ENCODE measurements at places on chromosomes 2 and 18.

DNA sequence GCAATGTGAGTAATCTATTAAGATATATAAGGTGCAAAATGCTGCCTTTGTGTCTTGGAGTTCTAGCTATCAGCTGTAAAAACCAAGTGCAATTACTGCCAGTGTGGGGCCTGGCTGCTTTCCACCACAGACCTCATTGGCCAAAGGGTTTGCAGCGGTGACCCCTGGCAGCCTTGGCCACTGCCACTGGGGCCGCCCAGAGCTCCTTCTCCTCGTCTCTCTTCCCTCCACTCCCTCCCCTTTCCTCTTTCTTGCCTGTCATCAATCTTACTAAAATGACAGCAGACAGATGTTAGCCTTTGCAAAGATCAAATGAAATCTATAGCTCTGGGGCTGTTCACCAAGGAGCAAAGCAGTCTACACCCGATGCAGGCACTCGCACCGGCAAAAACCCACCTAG lies 986.3 kb downstream of the BCL11A start:
- no peak for DNase-seq

GRCh38 chr2:119280680-119281079 lies 57.0 kb downstream of the STEAP3 start:
- no peak for DNase-seq

GRCh38 chr2:23204685-23205242 lies 180.2 kb upstream of the KLHL29 start:
- no peak for DNase-seq

DNA sequence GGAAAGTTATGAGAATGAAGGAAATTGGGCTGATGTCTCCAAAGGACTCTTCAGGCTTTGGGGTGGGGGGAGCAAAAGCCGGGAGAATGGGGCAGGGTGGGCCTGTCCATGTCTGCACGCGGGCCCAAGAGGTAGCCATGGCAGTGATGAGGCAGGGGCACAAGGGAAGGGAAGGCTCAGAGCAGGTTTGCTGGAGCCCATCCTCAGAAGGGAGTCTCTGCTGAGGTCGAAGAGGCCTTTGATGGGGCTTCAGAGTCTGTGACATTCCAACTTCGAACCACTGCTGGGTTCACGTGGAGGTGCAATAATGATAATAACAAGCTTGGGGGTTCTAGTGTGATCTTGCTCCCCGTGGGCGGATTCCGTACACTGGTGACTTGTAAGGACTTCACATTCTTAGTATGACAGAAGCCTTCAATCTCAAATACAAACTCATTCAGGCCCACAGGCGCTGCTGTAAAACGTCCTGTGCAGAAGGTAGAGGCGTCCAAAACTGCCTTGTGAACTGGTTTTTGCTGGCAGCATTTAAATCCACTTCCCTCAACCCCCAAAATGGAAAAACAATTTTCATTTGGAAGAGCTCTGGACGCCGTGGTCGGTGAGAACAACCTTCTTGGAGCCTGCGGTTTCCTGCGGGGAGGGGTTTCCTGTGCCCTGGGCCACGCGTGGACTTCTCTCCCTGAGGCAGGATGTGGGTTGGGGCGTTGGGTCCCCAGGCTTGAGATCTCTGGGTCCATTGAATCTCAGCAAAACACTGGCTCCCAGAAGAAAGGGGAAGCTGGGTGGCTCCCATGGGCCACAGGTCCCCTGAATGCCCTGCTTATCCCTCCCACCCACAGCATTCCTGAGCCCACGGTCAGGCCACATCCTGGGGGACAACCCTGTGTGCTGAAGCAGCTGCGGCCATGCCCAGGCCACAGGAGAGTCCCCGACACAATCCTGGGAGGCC lies 151.0 kb downstream of the TPO start:
- no peak for DNase-seq

DNA sequence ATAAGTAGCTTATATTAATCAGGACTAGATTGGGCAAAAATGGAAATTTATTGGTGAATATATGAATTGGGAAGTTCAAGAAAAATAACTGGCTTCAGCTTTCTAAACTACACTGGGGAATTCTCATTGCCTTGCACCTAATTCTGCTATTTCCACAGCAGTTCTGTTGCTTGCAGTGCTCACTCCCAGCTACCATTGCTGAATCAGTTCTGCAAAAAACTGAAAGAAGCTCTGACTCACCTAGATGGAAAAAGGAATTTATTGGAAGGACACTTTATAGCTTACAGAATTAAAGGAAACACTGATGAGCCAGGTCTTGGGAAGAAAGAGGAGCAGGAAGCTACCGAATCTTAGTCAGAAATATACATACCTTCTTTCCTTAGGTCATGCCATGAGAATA lies 60.3 kb upstream of the ACVR1 start:
- no peak for DNase-seq

- DNase-seq: no peak
These were observed 270.4 kb downstream of the TWIST2 start for GRCh38 chr2:239118264-239118663.

DNA sequence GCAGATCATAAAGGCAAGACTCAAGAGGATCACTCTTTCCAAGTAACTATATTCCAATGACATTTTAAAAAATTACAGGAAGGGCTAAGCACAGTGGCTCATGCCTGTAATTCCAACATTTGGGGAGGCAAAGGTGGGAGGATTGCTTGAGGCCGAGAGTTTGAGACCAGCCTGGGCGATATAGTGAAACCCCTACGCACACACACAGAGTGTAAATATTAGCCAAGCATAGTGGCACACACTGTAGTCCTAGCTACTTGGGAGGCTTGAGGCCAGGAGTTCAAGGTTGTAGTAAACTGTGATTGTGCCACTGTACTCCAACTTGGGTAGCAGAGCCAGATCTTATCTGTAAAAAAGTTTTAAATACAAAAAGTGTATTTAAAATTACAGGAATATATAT lies 450.2 kb upstream of the NRP2 start:
- no peak for DNase-seq

GRCh38 chr18:7575465-7576028 lies 8.4 kb downstream of the PTPRM start:
- DNase-seq: no peak

DNA sequence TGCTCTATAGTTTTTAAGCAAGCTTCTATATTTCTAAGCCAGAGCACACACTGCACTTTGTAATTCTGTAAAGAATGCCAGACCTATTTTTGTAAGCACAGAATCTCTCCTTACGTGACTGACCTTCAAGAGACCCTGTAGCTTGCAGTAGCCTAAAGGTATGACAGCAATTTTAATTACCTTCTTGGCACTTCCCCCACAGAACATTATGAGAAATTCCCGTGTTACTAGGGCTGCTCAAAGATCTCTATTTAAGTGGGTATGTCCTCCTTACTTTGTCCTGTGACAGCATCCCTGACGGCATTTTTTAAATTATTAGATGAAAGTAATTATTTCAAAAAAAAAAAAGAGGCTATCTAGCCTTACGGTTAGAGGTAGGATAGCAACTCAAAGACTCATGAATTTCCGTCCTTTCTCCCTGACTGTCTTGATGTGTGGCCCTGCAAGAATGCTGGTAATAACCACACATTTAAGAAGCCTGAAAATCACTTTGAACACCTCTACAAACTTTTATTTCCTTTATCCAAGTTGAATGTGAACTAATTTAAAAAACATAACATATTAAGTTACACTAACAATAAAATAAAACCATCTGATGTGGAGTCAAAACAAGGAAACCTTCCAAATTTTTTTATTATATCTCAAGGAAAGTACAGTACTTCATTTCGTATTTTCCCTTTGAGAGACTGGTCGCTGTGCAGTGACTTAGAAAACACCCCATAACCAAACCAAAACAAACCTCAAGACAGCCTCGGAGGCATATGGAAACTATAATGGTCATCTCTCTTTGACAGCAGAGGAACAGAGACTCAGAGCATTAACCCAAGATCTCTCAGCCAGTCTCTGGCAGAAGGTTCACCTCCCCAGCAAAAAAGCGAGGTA lies 54.9 kb downstream of the THUMPD2 start:
- DNase-seq: no peak

- DNase-seq: no peak
These were observed 45.6 kb downstream of the MTCL1 start for GRCh38 chr18:8750954-8751415.

DNA sequence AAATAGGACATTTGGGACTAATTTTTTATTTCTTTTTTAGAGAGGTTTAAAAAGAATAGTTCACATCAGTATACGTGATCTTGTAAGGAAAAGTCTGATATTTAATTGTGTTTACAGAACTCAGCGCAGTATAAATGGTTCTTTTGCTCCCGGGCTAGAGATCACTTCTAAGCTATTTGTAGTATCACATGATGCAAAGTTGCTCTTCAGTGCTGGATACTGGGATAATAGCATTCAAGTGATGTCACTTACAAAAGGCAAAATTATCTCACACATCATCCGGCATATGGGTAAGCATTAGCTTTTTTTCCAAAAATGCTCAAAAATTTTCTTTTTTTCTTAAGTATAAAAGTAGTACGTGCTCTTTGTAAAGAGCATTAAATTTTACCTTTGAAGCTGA lies 37.4 kb upstream of the CYP20A1 start:
- no peak for DNase-seq

DNA sequence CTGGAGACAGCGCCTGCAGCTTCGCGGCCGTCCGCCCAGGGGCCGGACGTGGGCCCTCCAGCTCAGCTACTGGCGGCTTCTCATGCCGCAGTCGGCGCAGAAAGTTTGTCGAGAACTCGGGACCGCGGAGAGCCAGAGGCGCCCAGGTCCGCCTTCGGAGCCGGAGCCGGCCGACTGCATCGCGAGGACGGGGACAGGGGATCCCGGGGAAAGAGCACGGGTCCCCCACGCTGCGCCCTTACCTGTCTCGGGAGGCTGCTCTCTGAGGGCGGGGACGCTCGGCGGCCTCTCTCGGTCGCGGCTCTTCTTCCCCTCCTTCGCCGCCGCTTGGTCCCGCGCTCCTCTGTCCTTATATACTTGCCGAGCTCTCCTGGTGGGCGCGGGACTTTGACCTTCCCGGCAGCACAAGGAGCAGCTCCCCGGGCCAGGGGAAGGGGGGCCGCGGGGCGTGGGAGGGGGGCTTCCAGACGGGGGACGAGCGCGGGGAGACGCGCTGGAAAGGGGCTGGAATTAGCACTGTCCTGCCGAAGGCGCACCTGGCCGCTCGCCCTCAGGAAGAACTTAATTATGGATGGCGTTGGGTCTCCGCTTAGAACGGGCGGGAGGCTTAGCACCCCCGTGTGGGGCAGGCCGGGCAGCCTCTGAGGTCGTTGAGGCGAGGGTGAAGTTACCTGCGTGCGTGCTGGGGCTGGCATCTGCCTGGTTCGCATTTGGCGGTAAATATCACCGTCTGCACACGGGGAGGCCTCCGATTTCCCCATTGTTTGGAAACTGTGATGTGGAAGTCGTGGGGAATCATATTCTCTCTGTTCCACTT lies at the start of gene POMC:
Gene POMC (minus strand): TSS at position 325 of the 817 bp plus-strand sequence. CDS start 3,808 bp downstream, outside the sequence.
- DNase-seq: no peak

DNA sequence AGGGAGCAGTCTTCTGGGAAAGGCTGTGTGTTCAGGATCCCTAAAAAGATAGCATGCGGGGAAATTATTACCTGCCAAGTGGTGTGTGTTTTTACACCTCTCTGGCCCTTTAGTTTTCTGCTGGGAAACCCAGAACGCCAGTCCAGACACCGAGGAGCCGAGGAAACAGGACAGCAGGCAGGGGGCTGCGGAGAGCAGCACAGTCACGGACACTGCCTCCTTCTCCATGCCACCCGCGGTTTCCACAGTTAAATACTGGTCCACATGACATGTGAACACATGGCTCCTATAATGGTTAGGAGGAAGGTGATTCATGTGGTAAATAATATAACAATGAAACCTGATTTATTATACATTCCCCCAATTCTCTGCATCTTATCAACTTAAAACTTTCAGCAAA lies 20.4 kb downstream of the CNOT11 start:
- no peak for DNase-seq

- DNase-seq: no peak
These were observed 299.1 kb downstream of the PRKCE start for GRCh38 chr2:45950606-45951005.

GRCh38 chr18:36302676-36303075 lies 5.2 kb downstream of the FHOD3 start:
- no peak for DNase-seq

- no peak for DNase-seq
These were observed 33.0 kb upstream of the BOD1L2 start for GRCh38 chr18:57113799-57114420.

GRCh38 chr2:168252976-168253375 lies 5.6 kb upstream of the STK39 start:
- DNase-seq: no peak

DNA sequence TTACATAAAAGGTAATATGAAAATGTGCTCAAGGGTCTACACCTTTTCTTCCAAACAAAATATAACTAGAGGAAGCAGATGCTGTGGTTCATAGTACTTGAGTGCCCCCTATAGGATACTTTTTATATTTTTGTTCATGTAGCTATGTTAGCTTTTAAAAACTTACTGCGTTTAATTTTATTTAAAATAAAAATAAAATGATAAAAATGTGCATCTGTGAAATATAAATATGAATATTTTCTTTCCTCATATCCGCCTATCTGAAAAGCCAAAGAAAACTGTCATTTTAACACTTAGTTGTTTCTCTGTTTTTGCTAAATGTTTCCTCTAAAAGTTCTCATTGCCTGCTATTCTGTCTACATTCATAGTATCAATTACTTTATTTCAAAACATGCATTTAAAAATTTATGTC lies 9.6 kb upstream of the LRP1B start:
- DNase-seq: no peak

GRCh38 chr2:172230889-172231401 lies 128.2 kb upstream of the DLX2 start:
- no peak for DNase-seq

DNA sequence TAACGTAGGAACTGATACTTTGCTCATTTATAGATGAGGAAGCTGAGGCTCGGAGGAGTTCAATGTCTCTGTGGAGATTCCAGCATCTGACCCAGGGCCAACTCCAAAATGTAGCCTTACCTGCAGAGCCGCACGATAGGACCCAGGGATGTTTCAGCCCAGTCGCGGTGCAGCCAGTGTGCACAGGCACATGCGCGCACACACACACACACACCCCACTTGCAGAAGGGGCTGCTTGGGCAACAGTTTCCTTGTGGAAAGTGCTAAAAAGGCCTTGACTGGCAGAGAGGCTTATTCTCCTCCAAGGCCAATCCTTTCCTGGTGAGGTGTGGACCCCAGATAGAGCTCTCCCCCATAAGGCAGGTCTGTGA lies 101.7 kb downstream of the ZFP36L2 start:
- DNase-seq: no peak

GRCh38 chr2:113892004-113892710 lies 2.3 kb downstream of the ACTR3 start:
- DNase-seq: no peak

DNA sequence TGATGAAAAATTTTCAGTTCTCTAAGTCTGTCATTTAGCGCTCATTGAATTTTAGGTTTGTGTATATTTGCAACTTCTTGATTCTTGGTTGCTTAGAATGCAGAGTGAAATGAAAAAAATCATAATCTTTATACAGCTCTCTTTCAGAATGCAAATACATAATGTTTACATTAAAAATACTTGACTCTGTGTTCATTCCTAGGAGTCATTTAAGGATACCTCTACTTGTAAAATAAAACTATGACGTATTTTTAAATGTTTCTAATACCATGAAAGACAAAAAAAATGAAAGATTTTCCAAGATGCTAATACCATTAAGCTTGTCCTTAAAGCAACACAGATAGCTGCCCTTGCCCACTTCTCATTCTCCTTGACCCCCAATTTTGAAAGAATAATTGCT lies 259.0 kb downstream of the L3MBTL4 start:
- DNase-seq: no peak

GRCh38 chr2:104434318-104434792 lies 419.6 kb upstream of the POU3F3 start:
- DNase-seq: no peak

- no peak for DNase-seq
These were observed 368.7 kb downstream of the ZNF516 start for GRCh38 chr18:76126327-76126726.

GRCh38 chr2:99140056-99140859 lies 1.2 kb upstream of the C2orf15 start:
- no peak for DNase-seq

GRCh38 chr18:55552526-55553189 lies 35.3 kb downstream of the TCF4 start:
- DNase-seq: no peak

All from stimulated activated CD8-positive, alpha-beta memory T cell treated with anti-CD3 and anti-CD28 coated beads, Interleukin-2, amount 100 ng/mL, for 1 hour (primary cell).